GM12865 (cell line): ENCODE measurements at places on chromosomes 1 and 21.

- DNase-seq, result peak; percentile 68
These were observed 29.3 kb downstream of the NIBAN1 start for GRCh38 chr1:184945029-184945428.

- no peak for DNase-seq
These were observed 185.1 kb downstream of the FOXD2 start for GRCh38 chr1:47622776-47623556.

GRCh38 chr21:32520875-32521735 lies 64.2 kb downstream of the TCP10L start:
- DNase-seq, result no peak

- DNase-seq, result no peak
These were observed 44.2 kb downstream of the PTPRU start for GRCh38 chr1:29280409-29281131.

DNA sequence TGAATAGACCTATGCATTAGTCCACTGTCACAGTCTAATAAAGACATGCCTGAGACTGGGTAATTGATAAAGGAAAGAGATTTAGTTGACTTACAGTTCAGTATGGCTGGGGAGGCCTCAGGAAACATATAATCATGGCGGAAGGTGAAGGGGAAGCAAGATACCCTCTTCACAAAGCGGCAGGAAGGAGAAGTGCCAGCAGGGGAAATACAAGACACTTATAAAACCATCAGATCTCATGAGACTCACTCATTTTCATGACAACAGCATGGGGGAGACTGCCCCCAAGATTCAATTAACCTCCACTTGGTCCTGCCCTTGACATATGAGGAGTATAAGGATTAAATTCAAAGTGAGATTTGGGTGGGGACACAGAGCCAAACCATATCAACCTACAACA lies 59.4 kb downstream of the CAPN9 start:
- DNase-seq, result no peak

GRCh38 chr1:91014475-91014874 lies 7.4 kb downstream of the ZNF644 start:
- no peak for DNase-seq

DNA sequence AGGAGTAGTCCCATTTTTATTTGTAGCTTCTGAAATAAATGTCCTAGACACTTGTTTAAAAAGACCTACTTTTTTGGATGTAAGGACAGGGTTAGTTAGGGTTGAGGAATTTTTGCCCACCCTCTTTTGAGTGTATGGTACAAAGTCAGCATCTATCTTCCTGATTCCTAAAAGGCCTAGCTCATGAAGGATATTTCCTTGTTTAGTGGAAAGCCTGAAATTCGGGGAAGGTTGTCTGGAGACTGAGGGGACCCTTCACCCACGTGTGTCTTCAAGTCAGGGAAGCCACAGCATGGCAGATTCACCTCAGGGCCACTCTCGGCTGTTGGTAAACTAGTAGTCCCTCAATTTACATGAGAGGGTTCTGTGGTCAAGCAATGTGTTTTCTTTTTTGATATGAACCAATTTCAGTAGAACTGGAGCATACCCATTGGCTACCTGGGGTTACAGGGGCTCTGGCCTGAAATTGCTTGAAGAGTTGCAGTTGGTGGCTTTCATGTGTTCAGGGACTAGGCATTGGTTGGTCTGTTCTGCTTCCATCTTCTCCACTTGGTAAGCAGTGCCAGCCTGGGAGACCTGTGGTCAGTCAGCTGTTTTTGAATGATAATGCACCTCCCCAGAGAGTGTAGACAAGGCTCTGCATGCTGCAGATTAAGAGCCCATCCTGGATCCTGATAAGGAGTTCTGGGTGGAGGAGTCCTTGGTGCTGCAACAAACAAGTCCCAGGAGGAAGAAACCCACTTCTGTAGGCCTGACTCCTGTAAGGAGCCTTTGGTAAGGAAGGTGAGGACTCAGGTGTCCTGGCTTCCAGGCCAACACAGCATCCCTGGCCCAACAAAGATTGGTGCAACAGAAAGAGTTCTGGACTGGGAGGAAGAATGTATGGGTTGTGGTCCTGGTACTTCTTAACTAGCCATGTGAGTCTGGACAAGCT lies 6.3 kb downstream of the BTG2 start:
- peak; percentile 67 for DNase-seq

DNA sequence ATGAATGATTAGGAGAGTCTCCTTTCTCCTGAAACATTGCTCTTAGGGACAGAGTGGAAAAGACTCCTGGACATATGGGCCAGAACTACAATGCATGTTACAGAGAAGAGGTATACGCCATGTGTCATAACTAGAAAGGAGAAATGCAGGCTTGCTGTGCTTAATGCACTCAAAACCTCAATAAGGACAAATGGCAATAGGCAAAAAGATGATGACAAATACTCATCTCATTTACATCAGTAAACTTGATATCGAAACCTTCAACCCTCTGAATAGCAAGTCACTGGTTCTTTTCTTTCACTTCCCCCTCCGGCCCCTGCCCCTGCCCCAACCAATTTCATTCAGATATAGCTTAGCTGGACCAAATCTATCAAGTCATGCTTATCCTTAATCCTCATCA lies 1.9 kb upstream of the GPR88 start:
- DNase-seq, result peak; percentile 76

DNA sequence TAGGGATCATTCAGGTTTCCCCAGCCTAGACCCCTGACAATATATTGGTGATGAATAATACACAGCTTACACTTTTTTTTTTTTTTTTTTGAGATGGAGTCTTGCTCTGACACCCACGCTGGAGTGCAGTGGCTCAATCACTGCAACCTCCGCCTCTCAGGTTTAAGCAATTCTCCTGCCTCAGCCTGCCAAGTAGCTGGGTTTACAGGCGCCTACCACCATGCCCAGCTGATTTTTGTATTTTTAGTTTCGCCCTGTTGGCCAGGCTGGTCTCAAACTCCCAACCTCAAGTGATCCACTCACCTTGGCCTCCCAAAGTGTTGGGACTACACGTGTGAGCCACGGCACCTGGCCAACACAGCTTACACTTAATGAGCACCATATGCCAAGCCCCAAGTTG lies 7.2 kb downstream of the VASH2 start:
- DNase-seq, result no peak

- peak; percentile 80 for DNase-seq
These were observed 23.5 kb downstream of the MTARC1 start for GRCh38 chr1:220810179-220810653.

GRCh38 chr1:198780376-198780775 lies 141.5 kb downstream of the PTPRC start:
- no peak for DNase-seq

- no peak for DNase-seq
These were observed 1963.0 kb downstream of the NCAM2 start for GRCh38 chr21:22961258-22961657.

GRCh38 chr1:109482242-109482641 lies 1.5 kb upstream of the ATXN7L2 start:
- DNase-seq, result no peak

DNA sequence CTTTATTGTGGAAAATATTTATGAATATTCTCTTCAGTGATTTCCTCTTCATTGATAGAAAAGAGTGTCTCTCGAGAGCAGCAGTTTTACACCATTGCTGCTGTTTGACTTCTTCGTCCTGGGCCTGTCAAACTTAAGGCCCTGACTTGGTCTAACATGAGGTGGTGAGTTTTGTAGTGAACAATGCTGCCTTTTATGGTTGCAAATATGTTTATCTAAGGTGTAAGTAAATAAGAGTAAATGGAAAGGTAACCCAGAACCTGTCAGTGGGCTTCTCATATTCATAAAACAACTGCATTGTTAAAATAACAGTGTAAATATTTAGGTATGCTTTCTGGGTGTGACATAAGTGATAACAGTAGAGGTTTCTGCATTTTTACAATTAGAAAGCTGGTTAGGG lies 62.8 kb upstream of the SCCPDH start:
- DNase-seq, result no peak

- no peak for DNase-seq
These were observed 53.5 kb upstream of the TIAM1 start for GRCh38 chr21:31397515-31397926.

- peak; percentile 92 for DNase-seq
These were observed at the start of gene DENND2D for GRCh38 chr1:111199881-111200801. TSS of gene DENND2D (minus strand) at chr1:111200646. CDS start at chr1:111200459, 187 bp downstream.

DNA sequence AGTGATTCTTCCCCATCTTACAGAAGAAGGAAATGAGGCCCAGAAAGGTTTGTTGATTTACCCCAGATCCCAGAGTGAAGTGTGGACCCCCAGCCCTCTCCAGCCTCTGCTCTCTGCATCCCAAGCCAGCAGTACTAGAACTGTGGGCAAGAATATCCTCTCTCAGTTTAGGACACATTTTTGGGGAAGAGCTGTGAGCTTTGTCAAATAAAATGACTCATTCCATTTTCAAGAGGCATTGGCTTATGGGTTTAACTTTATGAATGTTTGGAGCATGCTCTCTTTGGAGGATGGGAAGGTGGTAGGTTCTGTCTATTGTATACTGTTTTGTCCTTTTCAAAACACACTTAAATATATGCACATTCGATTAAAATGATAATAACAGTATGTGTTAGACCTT lies 70.6 kb upstream of the CNTN2 start:
- DNase-seq, result no peak

GRCh38 chr1:91730801-91731732 lies 154.9 kb downstream of the TGFBR3 start:
- DNase-seq, result no peak

DNA sequence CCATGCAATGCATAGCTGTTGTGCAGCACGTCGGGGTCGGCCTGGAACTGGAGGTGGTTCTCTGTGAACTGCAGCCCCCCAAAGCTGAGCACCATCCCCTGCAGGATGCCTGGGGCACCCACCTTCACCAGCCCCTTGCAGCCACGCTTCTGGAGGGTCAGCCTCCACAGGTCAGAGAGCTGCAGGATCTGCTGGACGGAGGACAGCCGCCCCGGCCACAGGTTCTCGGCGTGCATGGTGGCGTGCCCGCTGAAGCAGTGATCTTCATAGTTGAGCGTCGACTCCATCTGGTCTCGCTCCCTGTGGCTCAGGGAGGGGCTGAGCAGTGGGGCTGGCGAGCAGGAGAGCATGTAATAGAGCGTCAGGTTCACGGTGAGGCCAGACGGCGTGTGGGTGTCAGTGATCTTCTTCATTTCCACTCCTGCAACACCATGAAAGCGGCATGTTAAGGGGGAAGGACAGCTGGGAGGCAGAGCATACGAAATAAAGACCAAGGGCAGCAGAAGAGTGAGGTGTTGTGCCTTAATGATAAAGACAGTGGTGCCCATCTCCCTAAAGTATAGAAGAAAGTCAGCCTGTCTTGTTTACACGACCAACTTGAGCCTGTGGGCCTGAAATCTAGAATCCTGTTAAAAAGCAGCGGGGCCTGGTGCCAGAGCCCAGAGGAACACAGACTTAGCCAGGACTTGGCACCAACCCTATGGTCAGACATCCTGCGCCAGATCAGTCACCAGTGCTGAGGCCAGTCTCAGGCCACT lies 3.0 kb downstream of the KIAA2013 start:
- DNase-seq, result no peak

DNA sequence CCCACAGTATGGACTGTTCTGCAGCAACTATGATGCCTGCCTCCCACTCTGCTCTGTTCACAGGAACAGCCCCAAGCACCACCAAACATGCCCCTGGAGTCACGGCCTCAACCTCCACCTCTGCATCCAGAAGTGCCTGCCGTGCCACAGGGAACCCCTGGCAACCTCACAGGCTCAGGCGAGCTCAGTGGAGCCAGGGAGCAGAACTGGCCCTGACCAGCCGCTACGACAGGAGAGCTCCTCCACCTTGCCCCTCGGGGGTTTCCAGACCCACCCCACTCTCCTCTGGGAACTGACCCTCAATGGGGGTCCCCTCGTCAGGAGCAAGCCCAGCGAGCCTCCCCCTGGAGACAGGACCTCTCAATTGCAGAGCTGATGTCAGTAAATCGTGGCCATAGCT lies 13.0 kb downstream of the MRAP start:
- DNase-seq, result no peak

GRCh38 chr1:195866781-195867222 lies 741.4 kb downstream of the KCNT2 start:
- DNase-seq, result no peak

DNA sequence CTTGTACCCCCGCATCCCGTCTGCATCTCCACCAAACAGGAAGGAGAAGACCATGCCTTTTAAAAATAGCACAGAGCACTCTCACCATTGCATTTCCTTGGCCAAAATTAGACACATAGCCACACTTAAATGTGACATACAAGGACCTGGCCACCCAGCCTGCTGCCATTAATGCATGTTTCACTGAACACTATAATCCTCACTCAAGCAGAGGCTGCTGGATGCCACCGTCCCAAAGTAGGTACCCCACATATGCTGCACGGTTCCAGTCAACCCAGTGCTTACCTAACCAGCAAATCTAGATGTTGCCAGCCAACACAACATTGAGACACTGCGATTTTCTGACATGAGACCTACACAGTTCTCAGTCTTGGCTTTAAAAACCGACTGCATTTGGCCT lies 107.7 kb downstream of the ADSS2 start:
- no peak for DNase-seq

DNA sequence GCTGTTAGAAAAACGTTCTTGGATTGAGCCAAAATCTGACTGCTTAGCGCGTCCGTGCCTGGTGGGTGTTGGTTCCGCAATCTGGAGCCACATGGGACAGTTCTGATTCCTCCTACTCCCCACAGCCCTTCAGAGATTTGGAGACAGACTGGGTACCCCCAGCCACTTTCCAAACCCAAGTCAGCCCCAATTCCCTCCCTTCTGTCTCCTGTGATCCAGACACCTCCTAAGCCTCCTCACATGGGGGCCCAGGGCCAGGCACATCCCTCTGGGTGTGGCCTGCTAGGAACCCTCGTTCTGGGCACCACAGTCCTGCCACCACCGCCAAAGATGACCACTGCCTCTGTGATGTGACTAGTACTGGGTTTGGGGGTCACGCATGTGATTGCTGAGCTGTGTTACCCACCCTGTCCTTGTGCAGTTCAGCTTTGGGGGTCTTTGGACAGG lies 4.8 kb downstream of the PLA2G5 start:
- DNase-seq, result no peak

DNA sequence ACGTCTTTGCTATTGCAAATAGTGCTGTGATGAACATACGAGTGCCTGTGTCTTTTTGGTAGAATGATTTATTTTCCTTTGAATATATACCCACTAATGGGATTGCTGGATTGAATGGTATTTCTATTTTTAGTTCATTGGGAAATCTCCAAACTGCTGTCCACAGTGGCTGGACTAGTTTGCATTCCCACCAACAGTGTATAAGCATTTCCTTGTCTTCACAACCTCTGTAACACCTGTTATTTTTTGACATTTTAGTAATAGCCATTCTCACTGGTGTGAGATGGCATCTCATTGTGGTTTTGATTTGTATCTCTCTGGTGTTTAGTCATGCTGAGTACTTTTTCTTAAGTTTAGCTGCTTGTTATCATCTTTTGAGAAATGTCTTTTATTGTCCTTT lies 215.0 kb downstream of the FMN2 start:
- DNase-seq, result no peak

DNA sequence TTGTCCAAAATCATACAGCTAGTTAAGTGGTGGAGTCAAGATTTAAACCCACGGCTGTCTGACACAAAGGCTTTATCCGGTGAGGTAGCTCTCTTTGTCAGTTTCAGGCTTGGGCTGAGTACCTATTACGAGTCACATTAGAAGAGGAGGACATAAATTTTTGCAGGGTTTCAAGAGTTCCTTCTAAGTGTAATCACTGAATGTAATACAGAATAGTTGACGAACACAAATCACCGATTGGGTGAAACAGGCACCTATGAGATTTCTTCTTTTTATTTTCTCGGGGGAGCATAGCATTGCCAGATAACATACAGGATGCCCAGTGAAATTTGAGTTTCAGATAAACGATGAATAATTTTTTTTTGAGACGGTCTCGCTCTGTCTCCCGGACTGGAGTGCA lies 847 bp downstream of the PSMD4 start:
- peak; percentile 24 for DNase-seq

- DNase-seq, result no peak
These were observed 80.4 kb upstream of the EDN2 start for GRCh38 chr1:41564741-41565475.

GRCh38 chr1:179066471-179066870 lies 15.4 kb upstream of the TOR3A start:
- no peak for DNase-seq
